ENCODE measurements at places on chromosomes 5 and 9.

GRCh38 chr9:105205787-105206495 lies 38.5 kb upstream of the SLC44A1 start:
- no peak for DNase-seq

DNA sequence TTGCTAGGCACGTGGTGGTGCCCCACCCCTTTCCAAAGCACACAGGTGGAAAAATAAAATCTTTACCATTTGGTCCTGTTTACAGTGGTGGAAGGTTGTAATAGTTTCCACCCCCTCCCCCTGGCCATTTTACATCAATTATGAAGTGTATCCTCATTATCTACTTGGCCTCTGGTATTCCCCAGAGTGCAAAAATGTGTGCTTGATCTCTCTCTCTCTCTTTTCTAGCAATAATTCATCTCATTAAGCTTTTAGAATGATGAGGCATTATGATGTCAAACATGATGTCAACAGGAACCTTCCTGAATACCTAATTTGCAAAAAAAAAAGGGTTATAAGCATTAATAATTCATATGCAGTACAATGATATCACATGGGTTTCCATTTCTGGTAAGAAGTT lies 3.1 kb downstream of the PDE8B start:
- DNase-seq = no peak

DNA sequence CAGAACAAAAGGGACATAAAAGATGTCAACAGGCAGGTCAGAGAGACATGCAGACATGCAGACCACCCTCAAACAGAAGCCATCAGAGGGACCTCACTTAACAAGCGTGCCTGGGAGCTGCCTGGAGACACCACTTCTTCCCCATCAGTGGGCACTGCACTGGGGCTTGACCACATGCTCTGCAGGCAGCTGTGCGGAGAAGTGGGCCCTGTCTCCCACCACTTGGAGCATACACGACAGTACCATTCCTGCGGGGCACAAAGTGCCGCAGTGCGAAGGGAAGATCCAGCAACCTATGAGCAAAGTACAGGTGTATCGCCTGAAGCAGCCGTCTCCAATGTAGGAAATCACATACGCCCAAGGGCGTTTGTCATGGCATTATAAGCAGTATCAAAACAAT lies 150.5 kb upstream of the FOXD4L5 start:
- DNase-seq = no peak

DNA sequence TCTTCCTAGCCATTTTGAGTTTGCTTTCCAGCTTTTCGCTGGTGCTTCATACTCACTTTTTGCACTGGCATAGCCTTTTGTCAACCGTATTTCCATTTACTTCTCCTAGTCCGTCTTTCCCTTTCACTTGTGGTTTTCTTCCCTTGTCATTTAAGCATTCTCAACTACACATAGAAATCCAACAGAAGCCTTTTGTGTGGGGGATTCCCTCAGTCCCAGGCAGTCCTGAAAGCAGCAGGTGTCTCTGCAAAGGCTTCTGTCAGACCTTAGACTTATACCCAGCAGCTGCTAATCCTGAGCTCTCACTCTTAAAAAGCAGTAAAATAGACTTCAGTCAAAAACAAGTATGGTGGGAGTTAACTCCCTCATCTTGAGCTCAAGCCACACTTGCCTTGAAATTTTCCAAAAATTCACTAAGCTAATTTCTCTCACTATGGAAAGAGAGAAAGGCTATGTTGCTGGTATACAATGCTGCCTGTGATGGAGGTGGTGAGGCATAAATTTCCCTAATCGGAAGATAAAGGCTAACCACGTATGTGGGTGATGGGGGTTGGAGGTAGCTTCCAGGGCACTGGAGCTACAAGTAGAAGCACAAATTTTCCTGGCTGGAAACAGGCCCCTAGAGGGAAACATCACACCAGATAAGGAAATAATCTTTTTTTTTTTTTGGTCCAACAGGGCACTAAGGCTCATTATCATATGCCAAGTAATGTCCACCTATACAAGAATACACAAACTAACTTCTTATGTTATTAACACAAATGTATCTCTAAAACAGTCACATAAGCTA lies 34.8 kb upstream of the IFNK start:
- DNase-seq = no peak

DNA sequence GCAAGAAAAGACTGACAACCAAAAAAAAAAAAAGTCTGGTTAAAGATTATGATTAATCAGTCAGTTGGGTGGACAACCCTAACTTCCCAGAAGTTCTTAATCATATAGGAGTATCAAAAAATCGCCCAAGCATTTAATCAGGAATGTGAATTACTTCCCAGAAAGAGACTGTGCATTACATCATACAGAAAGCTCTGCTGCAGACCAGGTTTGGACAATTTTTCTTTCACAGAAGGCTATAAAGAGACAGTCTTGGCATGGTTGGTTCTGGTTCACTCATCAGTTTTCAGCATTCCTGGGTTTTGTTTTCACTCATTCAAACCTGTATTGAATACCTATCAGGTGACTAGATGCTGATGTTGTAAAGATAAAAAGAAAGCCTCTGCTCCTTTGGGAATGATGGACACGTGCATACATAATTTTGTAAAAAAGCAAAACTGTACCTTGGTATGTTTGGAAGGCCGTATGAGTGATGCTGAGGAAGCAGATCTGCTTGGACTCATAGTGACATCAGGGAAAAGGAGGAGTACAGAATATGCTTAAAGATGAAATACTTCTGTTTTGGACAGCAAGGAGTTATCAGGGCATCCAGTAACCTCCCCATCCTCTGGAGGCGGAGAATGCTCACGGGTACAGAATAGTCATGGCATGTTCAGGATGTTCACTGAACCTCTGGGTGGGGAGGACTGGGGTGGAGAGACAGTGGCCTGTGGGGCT lies 178.4 kb downstream of the GNA14 start:
- no peak for DNase-seq

DNA sequence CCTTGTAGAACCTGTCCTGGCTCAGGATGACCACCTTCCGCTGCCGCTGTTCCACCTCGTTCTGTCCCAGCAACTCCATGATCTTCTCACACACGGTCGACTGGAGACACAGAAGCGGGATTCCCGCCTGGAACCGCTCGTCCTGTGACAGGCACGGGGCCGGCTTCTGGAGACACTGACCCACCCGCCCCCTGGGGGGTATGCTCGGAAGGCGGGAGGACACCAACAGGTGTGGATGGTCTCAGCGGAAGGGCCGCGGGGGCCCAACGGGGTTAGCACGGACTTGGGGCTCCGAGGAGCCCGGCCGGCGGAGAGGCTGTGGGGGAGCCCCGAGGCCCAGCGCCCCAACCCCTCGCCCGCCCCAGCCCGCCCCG lies 530 bp downstream of the UCK1 start:
- DNase-seq = no peak

GRCh38 chr5:72146056-72146455 lies 38.8 kb downstream of the MAP1B start:
- no peak for DNase-seq

DNA sequence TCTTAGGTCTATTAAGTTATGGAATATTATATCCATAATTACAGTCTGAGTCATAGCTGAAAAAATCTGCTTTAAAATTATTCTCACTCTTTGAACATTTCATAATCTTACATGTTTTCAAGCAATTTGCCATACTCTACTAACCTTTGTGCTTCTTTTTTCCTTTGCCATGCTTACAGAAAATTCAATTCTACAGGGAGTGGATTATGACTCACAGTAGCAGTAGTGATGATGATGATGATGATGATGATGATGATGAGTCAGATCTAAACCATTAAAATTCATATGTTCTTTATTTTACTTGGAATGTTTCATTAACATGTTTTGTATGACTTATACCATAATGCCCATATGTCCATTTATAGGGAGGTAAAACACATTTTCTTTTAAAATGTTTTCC lies 207.1 kb downstream of the VPS13A start:
- no peak for DNase-seq

GRCh38 chr5:124193371-124193789 lies 553.1 kb downstream of the ZNF608 start:
- DNase-seq = no peak

DNA sequence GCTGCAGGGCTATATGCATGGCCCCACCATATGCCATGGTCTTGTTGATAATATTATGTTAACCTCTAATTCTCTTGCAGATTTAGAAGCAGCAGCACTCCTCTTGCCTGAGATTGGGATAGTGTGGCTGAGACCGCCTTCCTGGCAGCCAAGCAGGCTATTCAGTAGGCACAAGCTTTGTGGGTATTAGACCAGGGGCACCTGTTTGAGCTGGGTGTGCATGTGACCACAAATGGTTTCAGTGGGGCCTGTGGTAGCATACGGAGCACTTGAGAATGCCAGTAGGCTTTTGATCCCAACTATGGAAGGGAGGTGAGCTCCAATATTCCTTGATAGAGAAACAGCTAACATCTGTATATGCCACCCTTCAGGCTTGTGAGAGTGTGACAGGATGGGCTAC lies 625.1 kb upstream of the NUDT12 start:
- DNase-seq = no peak

DNA sequence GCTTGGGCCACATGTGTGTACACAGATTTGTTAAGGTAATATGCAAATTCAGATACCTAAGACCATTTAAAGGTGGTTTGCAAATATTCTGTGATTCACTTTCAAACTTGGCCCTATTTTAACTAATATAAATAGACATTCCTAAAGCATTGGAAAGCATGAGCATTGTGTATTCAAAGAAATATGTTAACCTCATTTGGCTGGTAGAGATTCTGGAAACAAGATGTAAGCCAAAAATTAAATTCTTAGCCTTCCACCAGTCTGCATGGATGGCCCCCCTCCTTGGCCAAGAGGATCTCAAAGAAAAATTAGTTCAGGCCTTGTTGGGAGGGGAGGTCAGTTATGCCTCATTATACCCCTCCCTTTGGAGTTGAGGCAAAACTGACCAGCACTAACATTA lies 38.7 kb upstream of the C6 start:
- DNase-seq = no peak

DNA sequence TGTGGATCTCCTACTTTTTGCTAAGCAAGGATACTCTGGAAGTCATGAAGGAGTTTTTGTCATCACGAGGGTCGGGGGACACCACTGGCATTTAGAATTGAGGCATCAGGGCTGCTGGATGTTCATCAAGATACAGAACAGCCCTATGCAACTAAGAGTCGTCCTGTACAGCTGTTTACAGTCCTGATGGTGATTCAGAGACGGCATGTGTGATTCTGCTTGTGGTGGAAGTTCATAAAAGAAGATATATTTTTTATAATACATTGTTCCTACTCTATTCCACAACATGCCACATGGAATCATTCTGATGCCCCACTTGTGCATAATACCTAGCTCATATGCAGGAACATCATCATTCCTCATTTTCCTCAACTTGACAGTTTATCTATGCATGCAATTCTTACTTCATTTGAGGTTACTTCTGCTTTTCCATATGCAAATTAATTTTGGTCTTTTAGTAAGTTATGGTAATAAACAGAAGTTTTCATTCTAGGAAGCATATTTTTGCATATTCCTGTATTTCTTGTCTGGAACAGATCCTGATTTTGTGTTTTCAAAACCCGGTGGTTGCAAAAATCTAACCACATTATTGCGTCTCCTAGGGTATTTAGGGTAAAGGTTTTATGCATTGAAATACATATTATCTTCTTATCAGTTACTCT lies 155.2 kb downstream of the ARHGEF28 start:
- no peak for DNase-seq

- DNase-seq = peak; percentile 30
These were observed 158.8 kb downstream of the TSSK1B start for GRCh38 chr5:113276001-113276400.

DNA sequence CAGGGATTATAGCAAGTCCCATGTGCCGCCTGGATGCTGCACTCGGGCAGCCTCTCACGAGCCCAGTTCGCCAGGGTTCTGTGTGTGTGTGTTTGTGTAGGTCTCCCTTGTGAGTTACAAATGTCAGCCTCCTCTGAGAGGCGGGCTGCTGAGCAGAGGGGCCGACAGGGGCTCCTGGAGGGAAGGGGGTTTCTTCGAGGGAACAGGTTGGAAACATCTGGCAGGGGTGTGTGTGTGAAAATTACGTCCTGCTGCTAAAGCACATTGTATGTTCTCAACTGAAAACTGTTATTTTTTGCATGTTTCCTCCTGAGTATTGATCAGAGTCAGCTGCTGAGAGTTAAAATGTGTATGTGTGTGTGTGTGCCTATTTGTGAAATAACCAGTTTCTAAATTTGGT lies 9.7 kb downstream of the GALNT10 start:
- DNase-seq = no peak

- no peak for DNase-seq
These were observed 25.4 kb downstream of the OGN start for GRCh38 chr9:92378865-92379560.

DNA sequence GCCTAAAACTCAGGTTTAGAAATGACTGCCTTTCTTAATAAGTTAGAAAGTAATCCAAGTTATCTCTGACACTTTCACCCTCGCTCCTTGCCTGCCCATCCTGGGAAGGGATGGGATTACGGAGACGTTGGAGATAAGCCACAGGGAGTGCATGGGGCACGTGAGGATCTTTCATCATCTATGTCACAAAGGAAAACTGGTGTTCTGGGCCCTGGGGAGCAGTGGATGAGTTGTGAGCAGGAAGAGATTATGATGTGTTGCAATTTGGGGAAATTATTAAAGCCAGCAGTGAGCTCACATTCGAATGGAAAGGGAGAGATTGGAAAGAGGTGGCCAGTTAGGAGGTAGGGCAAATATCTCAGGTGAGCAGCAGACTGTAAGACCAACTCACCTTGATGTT lies 12.8 kb downstream of the AFAP1L1 start:
- no peak for DNase-seq

DNA sequence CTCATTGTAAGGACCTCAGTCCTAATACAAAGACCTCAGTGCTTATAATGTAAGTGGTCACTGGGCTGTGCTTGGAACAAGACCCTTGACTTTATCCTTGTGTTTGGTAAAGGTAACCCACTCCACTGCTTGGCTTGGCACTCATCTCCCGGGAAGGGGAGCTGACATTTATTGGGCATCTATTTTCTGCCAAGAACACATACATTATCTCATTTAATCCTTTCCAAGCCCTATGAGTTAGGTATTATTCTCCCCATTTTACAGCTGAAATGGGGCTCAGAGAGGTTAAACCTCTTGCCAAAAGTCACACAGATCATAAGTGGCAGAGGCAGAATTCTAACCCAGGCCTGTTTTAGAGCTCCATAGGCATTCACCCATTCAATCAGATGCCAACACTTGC lies 32.4 kb downstream of the STC2 start:
- DNase-seq = no peak

DNA sequence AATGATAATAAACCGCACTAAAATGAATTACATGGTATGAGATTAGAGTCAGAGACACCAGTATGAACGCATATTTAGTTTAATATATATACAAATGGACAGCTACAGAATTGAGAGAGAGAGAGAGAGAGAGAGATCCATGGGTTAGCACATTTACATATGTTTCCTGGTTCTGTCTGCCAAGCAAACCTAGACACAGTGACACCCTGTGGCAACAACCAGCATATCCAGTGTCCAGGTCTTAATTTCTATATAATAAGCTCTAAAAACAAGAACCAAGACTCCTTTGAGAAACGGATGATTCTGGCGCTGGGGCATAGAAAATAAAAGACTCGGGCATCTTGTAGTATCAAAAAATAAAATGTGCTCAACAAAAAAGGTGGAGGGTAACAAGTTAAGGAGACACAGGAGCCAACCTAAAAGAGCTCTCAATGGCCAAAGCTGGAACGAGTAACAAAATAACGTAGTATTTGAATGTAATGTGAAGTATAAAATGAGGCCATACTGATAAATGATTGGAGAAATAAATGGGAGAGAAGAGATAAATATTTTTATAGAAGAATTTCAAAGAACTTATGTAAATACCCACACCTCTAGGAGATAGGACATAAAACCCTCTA lies 84.5 kb downstream of the RFX3 start:
- no peak for DNase-seq

GRCh38 chr5:93915142-93915553 lies 173.7 kb upstream of the POU5F2 start:
- DNase-seq = no peak

GRCh38 chr9:125370786-125371185 lies 109.2 kb downstream of the GAPVD1 start:
- no peak for DNase-seq

All from brain pericyte (primary cell).